Calu3 (cell line): ENCODE measurements at places on chromosomes 4 and X.

DNA sequence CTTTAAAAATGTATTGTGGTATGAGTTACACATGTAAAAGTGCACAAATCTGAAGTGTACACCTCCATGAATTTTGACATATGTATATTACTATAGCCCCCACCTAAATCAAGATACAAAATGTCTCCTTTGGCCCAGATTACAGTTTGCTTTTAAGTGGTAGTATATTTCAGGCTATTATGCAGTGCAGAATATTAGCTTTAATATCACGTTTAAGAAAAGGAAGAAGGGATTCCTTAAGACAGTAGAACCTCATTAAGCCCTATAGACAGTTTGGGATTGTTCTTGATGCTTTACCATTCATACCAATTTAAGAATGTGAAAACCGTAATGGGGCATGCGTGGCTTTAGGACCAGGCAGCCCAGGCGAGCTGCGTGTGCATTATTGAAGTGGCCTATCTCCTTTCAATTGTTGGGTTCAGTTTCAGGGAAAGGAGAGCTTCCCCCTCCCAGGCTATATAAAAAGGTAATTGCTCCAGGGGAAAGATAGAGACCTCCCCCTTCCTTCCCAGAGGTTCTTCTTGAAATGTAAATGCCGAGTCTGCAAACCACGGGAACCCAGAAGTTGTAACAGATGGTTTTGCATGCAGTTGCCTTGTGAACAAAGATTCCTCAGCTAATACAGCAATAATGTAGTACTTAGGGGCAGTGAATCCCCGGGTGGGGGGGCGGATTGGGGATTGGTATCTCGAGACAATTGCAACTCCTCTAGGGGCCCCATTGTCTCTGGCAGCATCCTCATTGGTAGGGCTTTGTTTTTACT lies 106.1 kb downstream of the UCHL1 start:
- no peak for DNase-seq

- no peak for DNase-seq
These were observed 502.8 kb downstream of the DMD start for GRCh38 chrX:32708542-32708941.

DNA sequence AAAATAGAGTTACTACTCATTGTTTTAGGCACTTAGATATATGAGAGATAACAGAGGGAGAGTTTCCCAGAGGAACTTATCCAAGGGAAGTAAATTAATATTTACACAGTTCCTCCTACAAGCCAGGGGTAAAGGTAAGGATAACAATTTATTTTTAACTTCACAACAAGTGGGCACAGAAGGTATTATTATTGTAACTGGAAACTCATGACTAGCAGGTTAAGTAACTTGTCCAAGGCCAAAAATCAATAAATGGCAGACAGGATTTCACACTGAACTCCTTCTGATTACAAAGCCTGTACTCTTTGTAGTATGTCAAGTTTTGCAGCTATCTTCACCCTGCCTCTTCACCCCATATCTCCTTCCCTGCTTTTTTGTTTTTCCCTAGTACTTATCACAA lies 46.9 kb upstream of the F8A3 start:
- DNase-seq, result no peak

- no peak for DNase-seq
These were observed 63.4 kb downstream of the FHDC1 start for GRCh38 chr4:152999346-153000075.

DNA sequence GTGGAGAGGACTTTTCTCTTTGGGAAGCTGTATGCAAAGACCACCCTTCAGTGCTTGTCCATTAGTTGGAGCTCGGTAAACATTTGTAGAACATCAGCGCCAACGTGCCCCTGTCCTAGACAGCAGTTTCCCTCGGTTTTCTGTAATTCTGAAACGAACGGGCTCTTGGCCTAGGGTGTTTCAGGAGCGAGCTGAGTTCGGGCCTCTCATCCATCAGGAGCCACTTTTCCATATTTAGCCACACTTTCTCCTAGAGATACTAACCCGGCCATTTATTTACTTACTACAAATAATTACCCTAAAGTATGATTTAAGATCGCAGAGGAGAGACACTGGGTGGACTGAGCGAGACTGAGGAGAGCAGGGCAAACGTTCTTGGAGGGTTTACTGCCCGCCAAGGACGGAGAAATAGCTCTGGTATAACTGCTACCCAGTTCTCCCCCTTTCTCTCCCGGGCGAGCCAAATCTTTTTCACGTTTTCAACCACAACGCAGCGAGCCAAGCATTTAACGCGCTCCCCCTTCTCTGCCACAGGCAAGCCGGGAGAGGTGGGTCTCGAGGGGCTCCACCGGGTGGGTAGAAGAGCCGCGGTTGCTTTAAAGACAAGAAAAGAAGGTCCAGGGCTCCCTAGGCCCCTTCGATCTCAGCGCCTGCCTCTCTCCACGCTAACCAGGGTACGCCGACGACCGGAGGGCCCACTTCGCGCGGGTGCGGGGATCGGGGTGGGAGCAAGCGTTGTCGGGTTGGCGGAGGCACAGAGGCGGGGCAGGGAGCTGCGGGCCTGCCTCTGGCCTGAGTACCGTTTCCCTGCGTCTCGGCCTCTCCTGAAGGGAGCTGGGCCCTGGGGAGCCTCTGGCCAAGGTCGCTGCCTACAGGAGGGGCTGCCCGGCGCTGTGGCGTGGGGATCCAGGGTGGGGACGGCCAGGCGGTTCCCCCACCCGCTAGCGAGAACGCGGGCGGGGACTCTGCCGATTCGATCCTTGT lies 10.8 kb upstream of the PITX2 start:
- no peak for DNase-seq

GRCh38 chr4:154033921-154034320 lies 245.0 kb upstream of the SFRP2 start:
- no peak for DNase-seq
